Fibroblast of skin of scalp (primary cell): ENCODE measurements at places on chromosomes 1 and 21.
A peak's percentile ranks its signal among the peaks of the same experiment; 100 is the strongest.

DNA sequence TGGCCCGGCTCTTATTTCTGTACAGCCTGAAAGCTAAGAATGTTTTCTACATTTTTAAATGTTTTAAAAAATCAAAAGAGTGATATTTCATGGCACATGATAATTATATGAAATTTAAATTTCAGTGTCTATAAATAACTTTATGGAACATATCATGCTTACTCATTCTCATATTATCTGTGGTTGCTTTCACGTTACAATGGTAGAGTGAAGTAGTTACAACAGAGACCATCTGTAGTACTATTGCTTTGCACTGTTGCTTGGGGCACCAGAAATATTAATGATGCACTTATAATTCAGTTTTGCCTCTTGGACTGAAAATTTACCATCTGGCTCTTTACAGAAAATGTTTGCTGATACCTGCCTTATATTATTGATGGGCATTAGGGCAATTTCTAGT is 481.6 kb downstream of the PLPP3 start:
- peak; percentile 49 for DNase-seq

DNA sequence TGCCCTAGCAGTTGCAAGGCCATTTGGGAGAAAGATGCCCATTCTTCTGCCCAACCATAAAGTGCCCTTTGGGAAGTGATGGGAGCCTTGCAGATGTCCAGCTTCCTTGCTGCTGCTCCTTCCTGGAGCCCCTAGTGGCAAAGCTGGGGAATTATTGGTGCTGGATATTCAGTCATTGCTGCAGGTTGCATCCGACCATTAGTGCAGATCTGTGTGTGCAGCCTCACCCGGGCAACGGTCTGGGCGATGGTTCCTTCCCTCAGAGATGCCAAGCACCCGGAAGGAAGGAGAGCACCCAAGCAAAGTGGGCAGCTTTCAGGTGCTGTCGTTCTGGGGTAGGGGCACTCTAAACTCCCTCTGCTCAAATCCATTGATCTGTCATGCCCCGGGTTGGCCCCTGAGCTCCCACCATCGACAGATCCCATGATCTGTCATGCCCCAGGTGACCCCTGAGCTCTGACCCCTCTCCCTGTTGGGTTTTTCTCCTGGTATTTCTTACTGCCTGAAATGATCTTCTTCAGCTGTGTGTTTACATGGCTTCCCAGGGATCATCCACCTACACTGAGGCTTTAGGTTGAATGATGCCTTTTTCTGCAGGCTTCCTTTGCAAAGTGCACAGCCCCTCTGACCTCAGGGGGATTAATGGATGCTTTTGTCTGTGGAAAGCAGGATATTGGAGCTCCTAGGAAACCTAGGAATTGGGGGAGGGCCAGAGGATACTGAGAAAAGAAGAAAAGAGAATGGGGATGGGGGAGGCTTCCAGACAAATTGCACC is 467.5 kb downstream of the PTPRU start:
- DNase-seq, result peak; percentile 42

DNA sequence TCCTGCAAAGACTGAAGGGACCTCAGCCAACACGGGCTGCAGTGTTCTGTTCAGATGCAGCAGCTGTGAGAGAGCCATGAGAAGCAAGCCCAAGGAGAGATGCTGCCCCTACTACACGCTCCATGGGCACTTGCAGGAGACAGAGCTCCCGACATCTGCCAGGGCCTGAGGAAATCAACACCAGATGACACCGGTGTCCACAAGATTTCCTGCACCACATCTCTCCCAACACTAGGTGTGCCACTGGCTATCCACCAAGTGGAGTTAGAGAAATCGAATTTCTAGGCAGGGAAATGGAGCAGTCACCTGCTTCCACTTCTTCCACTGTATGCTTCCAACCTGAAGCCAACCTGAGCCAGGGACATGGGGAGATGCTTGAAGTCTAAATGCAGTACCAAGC is 445.3 kb downstream of the RWDD3 start:
- DNase-seq, result no peak

DNA sequence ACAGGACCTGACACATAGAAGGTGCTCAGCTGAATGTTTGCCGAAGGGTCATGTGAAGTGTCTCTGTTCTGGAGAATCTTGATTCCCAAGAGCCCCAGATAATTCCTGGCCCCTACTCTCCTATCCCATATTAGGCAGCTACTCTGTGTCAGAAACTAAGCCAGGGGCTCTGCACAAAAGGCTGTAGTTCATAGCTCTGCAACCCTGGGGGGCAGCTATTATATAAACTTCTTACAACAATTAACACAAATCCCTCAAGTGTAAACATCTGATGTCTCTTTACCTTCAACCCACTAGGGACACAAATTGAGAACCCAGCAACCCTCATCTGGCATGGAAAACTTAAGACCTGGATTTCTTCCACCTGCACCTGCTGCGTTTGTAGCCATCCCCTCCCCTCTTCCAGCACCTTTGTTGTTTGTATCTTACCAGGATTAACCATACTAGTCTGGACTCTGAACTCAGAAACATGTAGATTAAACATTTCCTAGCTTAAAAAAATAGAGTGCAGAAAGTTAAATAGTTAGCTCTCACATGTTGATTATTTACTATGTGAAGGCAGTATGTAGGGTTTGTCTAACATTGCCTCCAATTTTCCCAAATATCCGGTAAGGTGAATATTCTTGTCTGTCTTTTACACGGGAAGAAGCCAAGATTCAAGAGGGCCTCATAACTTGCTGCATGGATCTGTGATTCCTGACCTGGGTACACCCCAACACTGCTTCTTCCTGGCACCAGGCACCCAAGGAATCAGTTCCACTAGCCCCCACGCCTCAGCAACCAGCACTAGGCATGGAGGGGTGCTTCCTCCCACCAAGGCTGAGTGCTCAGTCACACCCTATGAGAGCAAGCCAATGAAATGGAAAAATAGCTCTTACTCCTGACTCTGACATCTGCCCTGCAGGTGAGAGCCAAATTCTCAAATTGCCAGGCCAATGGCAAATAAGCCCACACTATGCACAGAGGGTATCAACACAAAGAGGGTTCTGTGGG is 220.7 kb upstream of the HOOK1 start:
- no peak for DNase-seq
